ENCODE measurements at places on chromosomes 16 and 17.
A peak's percentile ranks its signal among the peaks of the same experiment; 100 is the strongest.

- DNase-seq, result no peak
Measured at GRCh38 chr17:80613732-80614071, 69.1 kb downstream of the RPTOR start.

DNA sequence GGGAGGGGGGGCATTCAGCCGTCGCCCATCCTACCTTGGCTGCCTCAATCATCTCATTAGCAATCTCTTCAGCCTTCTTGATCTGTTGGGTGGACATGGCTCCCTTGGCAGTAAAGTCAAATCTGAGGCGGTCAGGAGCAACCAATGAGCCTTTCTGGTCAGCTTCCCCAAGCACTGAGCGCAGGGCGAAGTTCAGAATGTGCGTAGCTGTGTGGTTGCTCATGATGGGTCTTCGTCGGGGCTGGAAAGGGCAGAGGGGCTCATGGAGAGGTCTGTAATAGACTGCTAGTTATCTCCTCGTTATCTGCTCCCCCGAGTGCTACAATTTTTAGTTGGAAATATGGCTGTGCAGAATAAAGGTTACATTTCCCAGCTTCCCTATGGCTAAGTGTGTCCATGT lies 7.2 kb upstream of the EXOSC6 start:
- no peak for DNase-seq

- DNase-seq, result no peak
Measured at GRCh38 chr16:11497851-11498289, 88.8 kb downstream of the LITAF start.

DNA sequence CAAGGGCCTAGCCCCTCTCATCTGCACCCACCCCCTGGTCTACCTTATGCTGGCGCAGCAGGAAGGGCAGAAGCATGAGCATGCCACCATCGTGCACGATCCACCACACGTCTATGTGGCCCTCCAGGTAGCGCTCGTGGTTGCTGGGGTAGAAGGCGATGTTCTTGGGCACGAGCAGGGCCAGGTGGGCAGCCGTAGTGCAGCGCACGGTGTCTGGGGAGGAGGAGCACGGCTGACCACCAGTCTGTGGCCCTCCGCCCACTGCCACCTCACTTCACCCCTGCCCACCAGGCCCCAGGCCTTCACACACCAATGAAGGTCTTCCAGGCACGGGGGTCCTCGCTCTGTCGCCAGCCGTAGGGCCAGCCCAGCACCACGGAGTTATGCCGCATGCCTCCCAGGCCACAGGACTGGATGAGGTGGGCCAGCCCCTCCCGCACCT lies 2.2 kb upstream of the LCAT start:
- DNase-seq, result no peak

GRCh38 chr17:60422162-60422665 lies at the start of gene CHCT1:
CHCT1 (plus strand) TSS chr17:60422489; CDS start chr17:60422593, 104 bp downstream.
- DNase-seq, result no peak

DNA sequence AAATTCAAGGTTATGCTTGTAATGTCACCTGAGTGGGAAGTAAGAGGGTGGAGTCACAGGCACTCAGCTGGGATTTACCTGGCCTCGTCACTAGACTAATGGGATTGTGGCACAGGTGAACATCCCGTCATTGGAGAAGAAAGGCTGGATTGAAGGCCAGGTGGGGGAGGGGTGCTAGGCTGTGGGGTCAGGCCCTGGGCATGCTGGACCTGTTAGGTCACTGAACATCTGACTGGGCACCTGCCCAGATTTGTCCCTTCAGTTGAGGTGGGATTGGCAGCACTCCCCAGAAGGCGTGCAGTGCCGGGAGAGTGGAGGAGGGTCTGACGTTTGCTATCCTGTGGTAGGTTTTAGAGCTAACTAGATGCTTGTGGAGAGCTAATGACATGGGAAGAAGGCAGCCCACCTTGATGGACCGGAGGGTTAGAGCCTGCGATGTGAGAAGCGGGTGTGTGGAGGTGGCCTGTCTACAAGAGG lies 161.5 kb upstream of the ZNF267 start:
- DNase-seq, result no peak

- DNase-seq, result no peak
Measured at GRCh38 chr16:12796498-12796897, 7.2 kb downstream of the CPPED1 start.

DNA sequence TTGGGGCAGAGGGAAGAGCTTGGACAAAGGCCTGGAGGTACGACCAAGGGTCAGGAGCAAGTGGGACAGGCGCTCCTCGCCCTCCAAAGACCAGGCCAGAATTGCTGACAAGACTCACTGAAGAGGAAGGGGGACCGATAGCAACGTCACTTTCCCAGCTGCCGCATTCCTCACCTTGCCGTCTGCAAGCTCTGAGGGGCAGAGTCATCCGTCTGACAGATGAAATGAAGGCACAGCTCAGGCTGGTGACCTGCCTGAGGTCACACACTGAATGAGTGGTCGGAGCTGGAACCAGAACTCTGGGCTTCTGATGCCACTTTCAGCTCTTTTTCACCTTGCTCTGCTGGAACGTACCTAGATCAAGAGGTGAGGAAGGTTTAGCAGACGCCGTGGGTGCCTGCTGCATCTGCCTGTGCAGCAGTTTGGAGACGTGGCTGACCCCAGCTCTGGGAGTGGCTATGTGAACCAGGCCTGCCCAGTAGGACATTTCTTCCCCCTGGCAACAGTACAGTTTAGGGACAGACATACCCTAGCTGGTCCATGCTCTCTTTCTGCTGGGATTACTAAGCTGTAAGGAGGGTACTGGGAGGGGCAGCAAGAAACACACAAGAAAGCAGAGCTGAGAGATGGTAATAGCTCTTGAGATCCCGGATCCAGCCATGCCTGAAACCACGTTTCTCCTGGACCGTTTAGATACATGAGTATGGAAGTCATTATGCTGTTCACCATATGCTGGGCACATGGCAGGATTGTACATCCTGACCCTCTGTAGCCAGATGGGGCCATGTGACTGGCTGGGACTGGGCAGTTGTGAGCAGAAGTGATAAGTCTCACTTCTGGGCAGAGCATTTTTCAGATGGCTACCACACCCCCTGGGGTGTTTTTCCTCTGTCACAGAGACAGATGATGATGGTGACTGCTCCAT lies 50.9 kb downstream of the IL21R start:
- peak; percentile 50 for DNase-seq

- DNase-seq, result no peak
Measured at GRCh38 chr16:30777591-30778297, 9.3 kb downstream of the ZNF629 start.

DNA sequence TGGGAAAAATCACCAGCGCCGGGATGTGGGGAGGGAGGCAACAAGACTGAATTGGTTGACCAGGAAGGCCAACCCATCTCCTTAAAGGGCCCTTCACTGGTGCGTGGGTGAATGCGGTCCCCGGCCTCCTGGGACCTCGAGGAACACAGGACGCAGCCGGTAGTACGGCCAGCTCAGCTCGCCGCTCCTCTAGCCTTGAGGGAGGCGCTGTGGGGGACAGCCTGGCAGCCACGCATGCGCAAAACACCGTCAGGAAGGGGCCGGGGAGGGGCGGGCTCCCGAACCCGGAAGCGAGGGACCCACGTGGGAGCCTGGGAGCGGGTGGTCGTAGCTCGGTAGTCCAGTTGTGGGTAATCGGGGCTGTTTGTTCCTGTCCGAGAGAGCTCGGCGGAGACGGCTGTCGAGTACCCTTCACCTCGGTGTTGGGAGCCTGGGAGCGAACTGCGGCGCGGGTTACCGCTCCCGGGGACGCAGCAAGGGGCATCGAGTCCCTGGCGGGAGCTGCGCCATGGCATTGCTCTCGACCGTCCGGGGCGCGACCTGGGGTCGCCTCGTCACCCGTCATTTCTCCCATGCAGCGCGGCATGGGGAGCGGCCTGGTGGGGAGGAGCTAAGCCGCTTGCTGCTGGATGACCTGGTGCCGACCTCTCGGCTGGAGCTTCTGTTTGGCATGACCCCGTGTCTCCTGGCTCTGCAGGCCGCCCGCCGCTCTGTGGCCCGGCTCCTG lies at the start of gene MRM1:
MRM1 (plus strand) TSS at position 281 of the 727 bp plus-strand sequence; CDS start at position 509, 228 bp downstream.
- DNase-seq, result peak; percentile 92

DNA sequence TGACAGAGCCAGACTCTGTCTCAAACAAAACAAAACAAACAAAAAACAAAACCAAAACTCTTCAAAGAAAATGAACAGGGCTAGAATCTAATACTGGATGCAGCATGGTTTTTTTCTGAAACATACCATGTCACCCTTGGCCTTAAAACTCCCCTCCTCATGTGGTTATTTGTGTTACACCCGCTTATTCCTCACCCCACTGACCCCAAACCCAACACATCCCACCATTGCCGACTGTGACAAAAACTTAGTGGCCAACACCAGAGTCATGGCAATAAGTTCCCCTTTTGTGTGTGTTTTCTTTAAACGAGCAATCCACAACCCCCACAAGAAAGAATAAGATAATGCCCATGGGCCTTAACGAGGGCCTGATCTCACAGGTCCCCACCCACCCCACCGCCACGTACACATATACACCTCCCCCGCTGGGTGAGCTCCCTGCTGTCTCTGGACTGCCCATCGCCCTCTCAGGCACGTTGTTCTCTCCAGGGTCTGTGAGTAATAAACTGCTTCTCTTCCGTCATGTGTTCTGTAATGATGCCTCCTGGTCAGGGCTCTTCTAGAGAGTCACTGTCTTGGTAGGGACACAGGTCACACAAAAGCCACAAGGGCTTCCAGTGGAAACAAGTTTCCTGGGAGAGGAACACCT lies 16.8 kb upstream of the ENGASE start:
- DNase-seq, result no peak

GRCh38 chr16:22728167-22728836 lies 85.7 kb upstream of the HS3ST2 start:
- DNase-seq, result no peak

DNA sequence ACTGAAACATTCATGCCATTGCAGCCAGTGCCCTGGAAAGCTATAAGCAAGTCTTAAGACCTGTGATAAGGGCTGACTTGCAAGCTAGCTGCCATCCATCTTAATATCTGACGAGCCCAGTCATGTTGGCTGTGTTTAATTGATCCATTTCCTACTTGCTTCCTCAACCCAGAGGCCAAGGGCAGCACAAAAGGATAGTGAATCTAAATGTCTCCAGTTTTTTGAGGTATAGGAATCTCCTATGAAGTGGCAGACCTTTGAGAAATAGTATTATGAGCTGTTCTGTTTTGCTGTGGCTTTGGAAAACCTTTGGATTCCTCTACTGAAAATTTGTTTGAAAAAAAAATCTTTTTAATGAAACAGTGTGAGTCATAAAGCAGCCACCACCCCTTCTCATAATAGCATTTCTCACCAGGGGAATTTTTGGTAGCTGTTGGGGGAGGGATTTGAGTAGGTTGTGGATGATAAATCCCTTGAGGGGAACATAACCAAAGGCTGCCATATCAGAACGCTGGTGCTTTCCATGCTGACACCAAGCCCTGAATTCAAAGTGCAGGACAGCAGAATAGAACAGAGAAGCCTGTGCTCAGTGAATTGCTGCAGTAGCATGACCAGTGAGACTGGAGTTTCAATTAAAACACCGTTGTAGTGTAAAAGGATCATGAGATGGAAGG lies 12.9 kb downstream of the ZNRF1 start:
- DNase-seq, result peak; percentile 72
